ENCODE measurements at places on chromosomes 4 and X.

- DNase-seq, result no peak
Observed at GRCh38 chr4:56240554-56241174, 146.6 kb downstream of the AASDH start.

DNA sequence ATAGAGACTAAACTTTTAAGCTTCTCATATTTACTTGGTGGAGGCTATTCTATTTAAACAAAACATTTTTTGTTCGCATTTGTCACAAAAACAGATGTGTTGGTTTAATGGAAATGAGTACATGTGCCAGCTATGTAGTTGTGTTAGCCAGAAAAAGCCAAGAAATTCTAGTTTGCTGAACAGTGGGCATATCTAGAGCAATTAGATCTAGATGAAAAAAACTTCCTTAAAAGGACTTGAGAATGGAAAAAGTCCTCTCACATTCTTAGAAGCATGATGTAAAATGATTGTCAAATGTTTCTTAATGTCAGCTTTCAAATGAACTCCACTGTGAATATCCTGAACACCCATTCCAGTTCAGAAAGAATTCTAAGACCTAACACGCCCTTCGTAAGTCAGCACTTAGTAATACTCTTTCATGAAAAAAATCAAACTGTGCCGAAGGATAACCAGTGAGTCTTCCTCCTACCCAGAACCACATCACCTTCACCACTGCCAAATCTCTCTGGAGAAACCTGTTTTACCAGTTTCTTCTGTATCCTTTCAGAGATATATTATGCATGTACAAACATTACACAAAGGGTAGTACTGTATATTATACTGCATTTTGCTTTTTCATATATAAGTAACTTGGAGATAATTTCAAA is 28.2 kb downstream of the PHKA1 start:
- no peak for DNase-seq

DNA sequence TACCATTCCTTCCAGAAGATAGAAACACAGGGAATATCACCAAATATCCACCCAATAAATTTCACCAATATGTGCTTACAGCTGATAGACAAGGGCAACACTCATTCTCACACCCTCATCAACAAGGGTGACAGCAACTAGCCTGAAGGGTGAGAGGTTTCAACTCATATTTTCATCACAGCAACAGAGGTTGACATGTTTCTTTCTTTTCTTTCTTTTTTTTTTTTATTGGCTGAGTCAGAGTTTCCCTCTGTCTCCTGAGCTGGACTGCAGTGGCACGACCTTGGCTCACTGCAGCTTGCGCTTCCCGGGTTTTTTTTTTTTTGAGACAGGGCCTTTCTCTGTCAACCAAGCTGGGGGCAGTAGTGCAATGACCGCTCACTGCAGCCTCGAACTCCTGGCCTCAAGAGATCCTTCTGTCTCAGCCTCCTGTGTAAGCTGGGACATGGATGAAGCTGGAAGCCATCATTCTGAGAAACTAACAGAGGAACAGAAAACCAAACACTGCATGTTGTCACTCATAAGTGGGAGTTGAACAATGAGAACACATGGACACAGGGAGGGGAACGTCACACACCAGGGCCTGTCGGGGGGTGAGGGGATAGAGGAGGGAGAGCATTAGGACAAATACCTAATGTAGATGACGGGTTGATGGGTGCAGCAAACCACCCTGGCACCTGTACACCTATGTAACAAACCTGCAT is 27.5 kb upstream of the ASMTL start:
- DNase-seq, result peak; percentile 18

- DNase-seq, result no peak
Observed at GRCh38 chr4:122914938-122915337, 7.5 kb downstream of the NUDT6 start.

DNA sequence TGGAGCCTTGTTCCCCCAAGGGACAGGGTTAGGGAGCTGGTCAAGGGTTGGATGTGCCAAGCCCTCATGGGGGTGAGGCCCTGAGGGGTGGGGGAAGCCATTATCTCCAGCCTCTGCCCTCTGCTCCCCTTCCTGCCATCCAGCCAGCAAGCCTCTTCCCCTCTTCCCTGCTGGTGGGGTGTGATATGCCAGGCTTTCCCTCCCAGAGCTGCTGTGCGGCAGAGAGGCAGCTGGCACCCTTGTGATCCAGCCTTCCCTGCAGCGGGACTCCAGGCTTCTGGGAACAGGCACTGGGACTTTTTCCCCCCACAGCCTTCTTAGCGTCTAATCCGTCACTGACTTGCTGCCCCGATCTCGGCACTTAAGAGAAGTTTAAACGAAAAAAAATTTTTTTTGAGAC is 6.3 kb downstream of the SSR4 start:
- no peak for DNase-seq

DNA sequence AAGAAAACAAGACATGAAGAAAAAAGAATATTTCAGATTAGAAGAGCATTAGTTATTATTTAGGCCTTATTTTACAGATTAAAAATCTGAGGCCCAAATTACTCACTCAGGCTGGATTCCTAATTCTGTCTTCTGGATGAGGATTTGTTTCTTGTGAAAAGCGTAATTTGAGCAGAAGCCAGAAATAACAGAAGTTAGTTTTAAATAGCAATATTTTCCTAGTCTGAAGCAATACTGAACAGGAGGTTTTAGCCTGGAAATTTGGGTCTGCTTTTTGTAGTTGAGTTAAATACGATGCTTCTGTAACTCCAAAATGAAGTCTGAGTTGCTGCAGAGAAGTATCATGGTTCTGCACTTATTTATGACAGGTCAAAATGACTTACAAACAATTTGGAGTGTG is 124.9 kb downstream of the RTL3 start:
- DNase-seq, result no peak

DNA sequence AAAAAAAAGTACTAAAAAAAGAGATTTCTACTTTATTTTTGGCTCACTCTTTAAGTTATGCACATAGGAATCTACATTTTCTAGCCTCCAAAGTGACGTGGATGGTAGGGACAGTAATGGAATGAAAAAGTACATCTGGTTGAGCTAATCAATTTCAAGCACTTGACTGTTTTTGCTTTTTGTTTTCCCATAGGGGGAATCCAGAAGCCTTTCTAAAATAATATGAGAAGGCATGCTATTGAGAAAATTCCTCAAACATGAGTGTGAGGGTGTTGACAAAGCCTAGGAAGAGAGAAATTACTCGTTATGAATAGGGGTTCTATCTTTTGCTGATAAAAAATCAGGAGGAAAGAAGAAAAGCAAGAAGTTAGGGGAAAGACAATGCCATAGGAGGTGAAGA is 242.5 kb upstream of the PUDP start:
- DNase-seq, result no peak

- DNase-seq, result no peak
Observed at GRCh38 chrX:152136312-152136711, 2.1 kb downstream of the MAGEA10 start.

GRCh38 chr4:26484032-26484515 is 6.2 kb downstream of the CCKAR start:
- DNase-seq, result no peak

GRCh38 chr4:37735578-37735977 is 49.4 kb upstream of the RELL1 start:
- no peak for DNase-seq

DNA sequence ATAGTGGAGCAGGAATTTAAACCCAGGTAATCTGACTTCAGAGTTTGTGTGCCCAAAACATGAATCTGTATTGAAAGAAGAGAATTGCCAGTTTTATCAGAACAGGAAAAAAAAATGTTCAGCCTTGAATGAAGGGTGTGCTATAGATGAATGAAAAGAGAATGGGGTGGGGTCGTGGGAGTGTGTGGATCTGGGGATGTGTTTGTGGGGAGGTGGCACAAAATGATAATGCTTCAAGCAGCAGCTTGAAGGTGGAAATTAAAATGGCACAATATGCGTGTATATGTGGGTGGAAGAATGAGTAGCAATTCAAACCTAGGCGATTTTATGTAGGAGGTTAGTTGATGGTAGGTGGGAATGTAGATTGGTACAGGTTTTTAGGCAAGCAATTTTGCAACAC is 122.2 kb downstream of the IL1RAPL1 start:
- DNase-seq, result no peak

DNA sequence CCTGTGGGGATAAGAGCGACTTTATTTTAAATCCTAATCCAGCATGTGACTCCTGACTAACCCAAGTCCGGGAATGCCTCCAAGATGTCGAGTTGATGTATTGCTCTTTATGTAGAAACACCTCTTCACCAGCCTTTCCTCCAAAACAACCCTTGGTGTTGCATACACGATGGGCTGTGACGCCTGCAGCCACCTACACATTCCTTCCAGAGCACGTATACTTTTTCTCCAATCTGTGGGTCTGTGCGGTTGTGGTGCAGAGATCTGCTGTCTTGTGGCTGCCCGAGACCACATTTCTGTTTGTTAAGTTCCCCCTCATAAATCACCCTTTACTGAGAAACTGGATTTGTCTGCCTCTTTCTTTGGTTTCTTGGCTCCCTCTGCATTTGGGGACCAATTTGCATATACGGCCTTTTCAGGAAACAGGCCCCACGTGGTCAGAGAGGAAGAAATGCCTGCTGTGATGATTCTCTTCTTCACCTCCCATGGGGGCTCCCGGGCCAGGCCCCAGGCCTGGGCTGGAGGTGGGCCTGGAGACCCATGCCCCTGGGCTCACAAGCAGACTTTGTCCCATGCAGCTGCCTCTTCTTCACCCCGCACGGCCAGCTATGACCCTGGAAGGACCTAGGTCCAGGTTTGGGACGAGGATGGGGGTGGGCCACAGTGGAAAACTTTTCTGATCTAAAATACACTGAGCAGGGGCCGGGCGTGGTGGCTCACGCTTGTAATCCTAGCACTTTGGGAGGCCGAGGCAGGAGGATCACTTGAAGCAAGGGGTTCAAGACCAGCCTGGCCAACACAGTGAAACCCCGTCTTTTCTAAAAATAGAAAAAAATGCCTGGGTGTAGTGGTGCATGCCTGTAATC is 21.4 kb upstream of the AFAP1 start:
- DNase-seq, result no peak

- DNase-seq, result no peak
Observed at GRCh38 chr4:94583914-94584641, 132.3 kb downstream of the PDLIM5 start.

- DNase-seq, result no peak
Observed at GRCh38 chr4:1244081-1244977, 4.6 kb downstream of the CTBP1 start.

GRCh38 chr4:141246243-141246642 is 25.5 kb downstream of the ZNF330 start:
- no peak for DNase-seq

DNA sequence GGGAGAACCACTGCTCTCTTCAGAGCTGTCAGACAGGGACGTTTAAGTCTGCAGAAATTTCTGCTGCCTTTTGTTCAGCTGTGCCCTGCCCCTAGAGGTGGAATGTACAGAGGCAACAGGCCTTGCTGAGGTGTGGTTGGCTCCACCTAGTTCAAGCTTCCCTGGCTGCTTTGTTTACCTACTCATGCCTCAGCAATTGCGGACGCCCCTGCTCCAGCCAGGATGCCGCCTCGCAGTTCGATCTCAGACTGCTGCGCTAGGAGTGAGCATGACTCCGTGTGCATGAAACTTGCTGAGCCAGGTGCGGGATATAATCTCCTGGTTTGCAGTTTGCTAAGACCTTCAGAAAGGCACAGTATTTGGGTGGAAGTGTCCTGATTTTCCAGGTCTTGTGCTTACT is 70.9 kb downstream of the MAGEB5 start:
- DNase-seq, result no peak

- no peak for DNase-seq
Observed at GRCh38 chr4:107906458-107907100, 24.8 kb upstream of the CYP2U1 start.

GRCh38 chr4:109432203-109432602 is 1.4 kb upstream of the SEC24B start:
- no peak for DNase-seq

DNA sequence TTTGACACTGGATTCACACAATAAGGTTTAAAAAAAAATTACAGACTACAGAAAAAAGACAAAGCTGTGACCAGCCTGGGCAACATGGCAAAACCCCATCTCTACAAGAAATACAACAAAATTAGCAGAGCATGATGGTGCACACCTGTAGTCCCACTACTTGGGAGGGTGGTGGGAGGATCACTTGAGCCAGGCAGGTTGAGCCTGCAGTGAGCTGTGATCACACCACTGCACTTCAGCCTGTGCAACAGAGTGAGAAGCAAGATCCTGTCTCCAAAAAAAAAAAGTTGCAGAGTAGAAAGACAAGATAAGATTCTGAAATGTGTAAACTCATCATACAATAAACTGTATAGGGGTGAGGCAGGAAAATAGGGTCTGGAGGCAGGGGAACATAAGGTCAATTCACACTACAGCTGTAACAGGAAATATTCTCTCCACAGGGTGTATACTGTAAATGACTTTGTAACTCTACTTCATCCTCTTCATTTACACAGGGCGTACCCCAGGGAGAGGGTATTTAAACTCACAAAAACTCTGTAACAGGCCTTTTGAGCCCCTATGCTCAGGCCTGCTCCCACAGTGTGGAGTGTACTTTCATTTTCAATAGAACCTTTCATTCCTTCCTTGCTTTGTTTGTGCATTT is 112.6 kb upstream of the MAPK10 start:
- no peak for DNase-seq

DNA sequence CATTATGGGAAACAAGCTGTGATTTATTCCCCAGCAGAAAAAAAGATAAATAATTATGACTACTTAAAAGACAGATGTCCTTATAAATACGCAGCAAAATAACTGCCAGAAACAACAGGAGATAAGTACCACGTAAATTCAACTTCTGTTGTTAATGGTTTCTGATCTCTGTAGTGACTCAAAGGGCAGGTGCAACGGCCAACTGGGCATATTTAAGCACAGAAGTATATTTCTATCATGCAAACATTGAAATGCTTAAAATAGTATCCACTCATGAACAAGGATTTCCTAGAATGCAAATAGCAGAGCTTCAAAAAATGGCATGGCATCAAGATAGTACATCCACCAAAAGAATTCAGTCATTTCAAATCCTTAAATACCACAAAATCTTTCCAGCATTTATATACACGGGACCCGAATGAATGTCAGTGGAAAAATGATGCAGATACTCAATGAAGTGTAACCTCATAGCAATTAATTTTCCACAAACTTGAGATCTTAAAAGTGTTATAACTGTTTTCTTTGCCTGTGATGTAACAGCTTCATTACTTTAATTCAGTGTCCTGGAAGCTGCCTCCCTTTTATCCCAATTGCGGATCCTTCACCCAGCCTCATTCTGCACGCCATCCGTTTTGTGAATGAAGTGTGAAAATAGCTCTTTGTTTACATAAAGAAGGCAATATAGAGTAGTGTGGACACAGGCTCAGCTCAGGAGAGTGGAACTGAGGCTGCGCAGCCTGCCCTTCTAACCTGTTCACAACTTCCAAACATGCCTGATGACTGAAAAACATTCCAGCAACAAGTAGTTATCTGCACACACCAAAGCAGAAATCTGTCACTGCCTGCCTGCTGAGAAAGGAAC is 10.2 kb downstream of the PDGFC start:
- no peak for DNase-seq

- DNase-seq, result no peak
Observed at GRCh38 chrX:19799319-19800182, 87.8 kb downstream of the SH3KBP1 start.
